ENCODE measurements at places on chromosomes 4 and X.

GRCh38 chr4:105613306-105613705 lies 60.9 kb downstream of the ARHGEF38 start:
- DNase-seq: no peak

- no peak for DNase-seq
Measured at GRCh38 chrX:68919707-68920106, 90.9 kb downstream of the EFNB1 start.

- DNase-seq: no peak
Measured at GRCh38 chr4:83340692-83341343, 6.2 kb upstream of the HPSE start.

DNA sequence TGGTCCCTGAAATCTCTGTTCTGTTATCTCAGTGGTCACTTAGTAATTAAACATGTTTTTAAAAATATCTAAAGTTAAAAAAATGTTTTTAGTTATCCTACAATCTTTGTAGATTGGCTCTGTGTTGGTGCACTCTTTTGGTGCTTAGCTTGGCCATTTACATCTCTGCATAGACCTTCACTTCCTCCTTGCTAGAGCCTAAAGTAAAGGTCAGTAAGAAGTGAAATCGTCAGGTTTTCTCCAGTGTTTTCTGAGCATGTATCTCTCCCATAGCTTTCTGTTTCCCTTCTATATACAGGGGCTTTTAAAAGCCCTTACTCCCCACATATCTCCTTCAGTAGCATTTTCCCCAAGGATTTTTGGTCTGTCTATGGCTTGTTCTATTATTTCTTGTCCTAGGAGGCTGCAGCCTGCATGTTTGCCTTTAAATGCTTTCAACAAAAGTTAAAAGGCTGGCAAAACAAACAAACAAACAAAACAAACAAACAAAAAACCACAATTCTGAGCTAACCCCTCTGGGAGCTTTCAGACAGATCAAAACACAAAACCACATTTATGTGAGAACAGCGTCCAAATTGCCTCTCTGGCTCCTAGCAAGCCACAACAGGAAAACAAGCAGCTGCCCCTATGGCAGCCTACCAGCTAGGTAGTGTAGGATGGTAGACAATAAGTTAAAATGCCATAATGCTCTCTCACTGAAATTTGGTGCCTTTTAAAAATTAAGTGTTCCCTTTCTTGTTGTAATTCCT lies 27.3 kb upstream of the GPRASP2 start:
- DNase-seq: no peak
